Neuronal stem cell (in vitro differentiated cells): ENCODE measurements at places on chromosomes 12 and 14.

DNA sequence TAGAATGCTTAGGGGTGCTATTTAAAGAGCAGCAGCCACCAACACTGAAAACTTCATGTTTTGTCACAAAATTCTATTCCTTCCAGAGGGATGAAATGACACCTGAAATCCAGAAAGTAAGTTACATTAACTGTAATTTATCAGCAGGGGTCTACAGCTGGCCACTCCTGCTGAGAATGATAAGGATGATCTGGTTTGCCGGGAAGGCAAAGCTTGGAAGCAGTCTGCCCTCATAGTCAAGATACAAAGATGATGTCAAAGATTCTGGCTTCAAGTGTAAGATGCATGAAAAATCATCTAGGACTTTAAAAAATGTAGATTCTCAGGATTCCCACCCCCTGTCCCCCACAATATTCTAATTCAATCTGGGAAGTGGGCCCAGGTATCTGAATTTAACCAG is 58.4 kb downstream of the DCAF5 start:
- DNase-seq, result no peak

GRCh38 chr12:56838621-56839488 is 75.7 kb downstream of the HSD17B6 start:
- DNase-seq, result no peak

DNA sequence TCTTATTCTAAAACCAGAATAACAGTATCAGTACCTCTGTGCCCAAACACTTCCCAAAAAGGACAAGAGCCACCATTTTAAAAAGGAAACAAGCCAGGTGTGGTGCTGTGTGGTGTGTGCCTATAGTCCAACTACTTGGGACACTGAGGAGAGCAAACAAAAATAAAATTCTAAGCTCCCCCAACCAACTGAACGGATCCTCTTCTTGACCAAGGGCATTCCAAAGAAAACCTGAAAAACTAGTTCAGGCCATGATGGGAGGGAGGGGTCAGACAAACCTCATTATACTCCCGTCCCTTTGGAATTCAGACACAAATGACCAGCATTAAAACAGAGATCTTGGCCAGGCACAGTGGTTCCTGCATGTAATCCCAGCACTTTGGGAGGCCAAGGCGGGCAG is 20.5 kb downstream of the SLC11A2 start:
- DNase-seq, result no peak

- DNase-seq, result no peak
Observed at GRCh38 chr14:68955164-68955850, 23.8 kb downstream of the ACTN1 start.

DNA sequence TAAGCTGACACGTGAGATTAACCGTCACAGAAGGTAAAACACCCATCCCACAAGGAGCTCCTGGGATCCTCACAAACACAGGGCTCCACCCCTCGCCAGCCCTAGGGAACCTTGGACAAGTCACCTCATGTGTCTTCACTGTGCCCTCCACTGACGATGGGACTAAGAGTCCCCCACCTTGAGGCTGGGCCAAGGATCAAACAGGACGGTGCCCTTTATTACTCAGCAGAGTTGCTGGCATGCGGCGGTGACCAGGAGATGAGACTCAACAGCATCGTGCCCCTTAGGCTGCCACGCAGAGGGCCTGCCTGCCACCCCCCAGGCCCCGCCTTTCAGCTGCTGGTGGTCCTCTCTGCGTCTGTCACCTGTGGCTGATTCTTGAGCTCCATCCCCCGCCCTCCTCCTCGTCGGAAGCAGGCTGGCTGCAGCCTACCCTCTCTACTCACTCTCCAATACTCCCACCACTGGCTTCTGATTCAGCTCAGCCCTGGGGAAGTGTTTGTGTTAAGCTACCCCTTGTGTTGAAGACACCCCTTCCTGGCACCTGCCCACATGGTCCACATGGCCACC is 105.2 kb downstream of the DICER1 start:
- DNase-seq, result no peak

DNA sequence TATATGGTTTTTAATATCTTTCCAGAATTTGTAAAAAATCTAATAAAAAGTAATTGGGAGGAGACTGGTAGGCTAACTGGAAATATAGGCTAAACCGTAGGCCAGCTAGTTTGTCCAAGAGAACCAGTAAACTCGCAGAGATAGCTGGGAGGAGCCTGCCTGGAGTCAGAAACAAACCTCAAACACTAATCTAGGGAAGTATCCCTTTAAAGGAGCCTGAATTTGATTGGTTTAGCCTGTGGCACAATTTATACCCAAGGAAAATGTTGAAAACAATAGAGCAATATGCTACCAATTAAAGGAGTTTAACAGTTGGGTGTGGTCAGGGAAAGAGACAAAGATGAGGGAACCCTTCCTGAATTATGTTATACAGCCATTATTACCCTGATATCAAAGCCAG is 109.6 kb downstream of the EML5 start:
- no peak for DNase-seq

DNA sequence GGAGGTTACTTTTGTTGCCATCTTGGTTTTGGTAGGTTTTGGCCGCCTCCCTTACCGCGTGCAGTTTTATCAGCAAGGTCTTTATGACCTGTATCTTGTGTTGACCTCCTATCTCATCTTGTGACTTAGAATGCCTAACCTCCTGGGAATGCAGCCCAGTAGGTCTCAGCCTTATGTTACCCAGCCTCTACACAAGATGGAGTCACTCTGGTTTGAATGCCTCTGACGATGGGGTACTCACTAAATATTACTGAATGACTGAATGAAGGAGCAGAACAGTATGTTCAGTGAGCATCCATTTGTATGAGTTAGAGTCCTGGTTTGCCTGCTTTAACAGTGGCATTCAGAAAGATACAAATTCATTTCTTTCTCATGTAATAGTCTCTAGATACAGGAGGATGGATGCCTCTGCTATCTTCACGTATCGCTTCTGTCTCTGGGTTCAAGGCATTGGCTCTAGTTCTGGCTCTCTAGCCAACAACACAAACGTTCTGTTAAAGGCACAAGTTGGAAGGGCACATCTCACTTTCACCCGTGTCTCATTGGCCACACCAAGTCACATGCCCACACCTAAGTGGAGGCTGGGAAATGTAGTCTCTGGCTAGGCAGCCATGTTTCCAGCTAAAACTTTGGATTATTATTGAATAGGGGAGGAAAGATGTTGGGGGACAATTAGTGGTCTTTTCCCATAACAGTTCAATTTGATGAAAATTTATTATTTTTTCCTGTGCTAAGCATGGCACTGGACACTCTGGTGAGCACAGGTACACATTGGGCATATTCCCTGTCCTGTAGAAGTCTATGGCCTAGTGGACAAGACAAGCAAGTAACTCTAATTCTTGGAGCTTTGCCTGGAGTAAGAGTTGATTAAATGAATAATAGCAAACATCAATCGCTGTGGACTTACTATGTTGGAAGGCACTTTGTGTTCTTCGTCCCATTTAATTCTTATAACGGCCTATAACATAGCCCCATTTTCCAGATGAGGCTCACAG is 75.2 kb upstream of the RPH3A start:
- no peak for DNase-seq

GRCh38 chr14:60090864-60091519 is 731 bp upstream of the PCNX4 start:
- DNase-seq, result no peak

- no peak for DNase-seq
Observed at GRCh38 chr12:98369581-98369980, 145.8 kb upstream of the TMPO start.

DNA sequence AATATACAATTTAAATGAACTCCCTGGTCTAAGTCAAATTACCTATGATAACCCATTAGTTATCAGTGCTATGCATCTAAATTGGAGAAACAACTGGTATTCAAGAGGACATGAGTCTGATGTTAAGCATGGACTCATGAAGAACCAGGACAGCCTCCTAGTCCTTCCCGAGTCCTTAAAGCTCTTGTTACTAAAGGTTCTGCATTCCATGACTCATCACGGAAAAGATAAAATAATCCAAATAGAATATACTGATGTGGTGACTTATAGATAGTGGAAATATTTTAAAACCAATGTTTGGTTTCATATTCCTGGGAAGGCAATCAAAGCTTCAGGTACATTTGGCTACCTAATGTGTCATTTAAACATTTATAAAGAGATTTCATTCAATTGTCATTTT is 117.2 kb upstream of the PMCH start:
- no peak for DNase-seq

DNA sequence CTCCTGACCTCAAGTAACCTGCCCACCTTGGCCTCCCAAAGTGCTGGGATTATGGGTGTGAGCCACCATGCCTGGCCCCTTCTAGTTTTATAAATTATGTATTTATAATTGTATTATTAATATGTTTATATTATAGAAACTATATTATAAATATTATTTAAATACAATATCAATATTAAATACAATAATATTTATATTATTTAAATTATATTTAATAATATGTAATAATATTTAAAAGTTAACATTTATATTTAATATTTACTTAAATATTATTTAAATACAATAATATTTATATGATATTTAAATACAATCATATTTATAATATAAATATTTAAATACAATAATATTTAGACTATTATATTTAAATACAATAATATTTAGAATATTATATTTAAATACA is 20.0 kb downstream of the SDR9C7 start:
- DNase-seq, result no peak

DNA sequence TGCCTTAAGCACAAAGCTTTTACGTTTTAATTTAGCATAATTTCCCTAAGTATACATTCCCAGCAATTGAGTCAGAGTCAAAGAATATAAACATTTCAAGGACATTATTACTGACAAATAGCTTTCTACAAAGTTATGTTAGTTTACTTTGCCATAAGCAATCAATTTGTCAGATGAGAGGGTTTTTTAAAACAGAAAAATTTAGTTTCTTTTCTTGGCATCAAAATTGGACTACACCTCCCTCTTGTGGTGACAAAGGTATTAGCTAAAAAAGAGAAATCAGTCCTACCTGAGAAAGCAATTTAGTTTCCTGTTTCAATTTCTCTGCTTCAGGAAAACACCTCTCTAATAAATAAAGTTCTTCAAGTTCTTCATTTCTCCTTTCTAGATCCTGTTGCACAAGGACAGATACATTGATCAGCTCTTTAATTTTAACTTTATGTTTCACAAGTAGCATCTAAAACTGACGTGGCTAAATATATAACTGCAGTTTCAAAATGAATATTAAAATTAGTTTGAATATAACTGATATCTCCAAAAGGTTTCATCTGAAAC is 39.9 kb downstream of the DNAI7 start:
- peak; percentile 6 for DNase-seq

DNA sequence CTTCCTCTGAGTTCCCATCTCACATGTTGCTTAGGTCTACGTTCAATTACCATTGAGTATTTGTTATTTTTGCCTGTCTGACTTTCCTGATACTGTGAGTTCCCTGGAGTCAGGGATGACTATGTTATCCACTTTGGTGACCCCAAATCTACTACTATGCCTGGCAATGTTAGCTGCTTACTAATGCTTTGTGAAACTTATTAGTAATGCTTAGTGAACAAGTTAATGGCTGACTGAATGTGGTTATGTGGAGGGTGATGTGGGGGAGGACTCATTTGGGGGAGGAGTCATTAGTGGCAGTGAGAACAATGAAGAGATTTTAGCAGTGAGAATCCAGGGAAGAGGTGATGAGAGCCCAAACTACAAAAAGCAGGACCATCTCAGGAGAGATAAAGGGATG is 121.6 kb downstream of the KTN1 start:
- DNase-seq, result no peak

GRCh38 chr14:93522221-93522620 is 91.5 kb downstream of the UNC79 start:
- DNase-seq, result no peak
